Upper lobe of left lung (tissue), 6 donors: ENCODE measurements at places on chromosomes 13 and 19. TPM values are rescaled to one million over a fixed set of nuclear protein-coding genes. Genes with fewer than 3 reads are reported as not detected.

DNA sequence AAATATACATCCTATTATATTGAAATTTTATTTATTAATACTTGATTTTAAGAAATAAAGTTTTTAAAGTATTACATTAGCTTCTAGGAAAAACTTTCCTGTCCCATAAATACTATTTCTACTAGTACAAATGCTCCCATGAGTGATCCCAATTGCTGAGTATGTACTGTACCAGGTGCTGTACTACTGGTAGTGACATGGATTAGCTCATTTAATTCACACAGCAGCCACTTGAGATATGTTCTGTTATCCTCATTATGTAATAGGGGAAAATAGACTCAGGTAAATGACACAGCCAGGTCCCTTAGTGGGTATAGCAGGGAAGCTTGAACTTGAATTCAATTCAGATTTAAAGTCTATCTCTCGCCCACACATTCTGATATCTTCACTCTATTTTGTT, 363.1 kb downstream of the FGF14 start:
- H3K36me3 ChIP-seq: no peaks in the 10 kb centered on the region
- H3K4me1 ChIP-seq: no peaks in the 10 kb centered on the region
- DNase-seq: no peak

The PTGIR gene
- total RNA-seq: 8.7 TPM

- DNase-seq: no peak
- H3K4me3 ChIP-seq: no peak overlapping the region
- no peak overlapping the region for H3K27ac ChIP-seq
- no peaks in the 10 kb centered on the region for H3K36me3 ChIP-seq
These were observed 53.8 kb downstream of the CDK8 start for GRCh38 chr13:26307701-26308100.

DNA sequence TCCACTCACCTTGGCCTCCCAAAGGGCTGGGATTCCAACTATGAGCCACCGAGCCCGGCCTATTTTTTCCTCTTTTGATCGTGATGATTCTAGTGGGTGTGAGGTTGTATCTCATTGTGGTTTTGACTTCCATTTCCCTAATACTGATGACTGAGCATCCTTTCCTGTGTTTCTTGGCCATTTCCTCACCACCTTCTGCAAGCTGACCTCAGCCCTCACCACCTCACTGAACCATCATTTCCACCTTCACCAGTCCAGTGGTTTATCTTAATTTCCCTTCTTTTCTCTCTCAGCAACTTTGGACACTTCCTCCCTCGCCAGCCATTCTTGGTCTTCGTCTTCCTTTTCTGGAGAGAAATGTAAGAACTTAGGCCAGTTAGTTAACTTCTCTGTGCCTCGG, 13.0 kb upstream of the BICRA start:
- H3K27ac ChIP-seq: peak overlapping the region; percentile 4
- no peak overlapping the region for H3K4me3 ChIP-seq
- no peaks in the 10 kb centered on the region for H3K27me3 ChIP-seq
- H3K4me1 ChIP-seq: peaks cover 16% of the 10 kb centered on the region
- peak; percentile 22 for DNase-seq

The RFX1 gene
- total RNA-seq: 22.3 TPM

GRCh38 chr19:13842291-13843103, 34.4 kb upstream of the NANOS3 start:
- H3K4me3 ChIP-seq: peak overlapping the region; percentile 83
- H3K4me1 ChIP-seq: peaks cover 50% of the 10 kb centered on the region
- peak overlapping the region; percentile 99 for H3K27ac ChIP-seq
- H3K27me3 ChIP-seq: no peaks in the 10 kb centered on the region
- H3K36me3 ChIP-seq: no peaks in the 10 kb centered on the region
- DNase-seq: peak; percentile 97

The IL27RA gene
- total RNA-seq: 24.4 TPM

DNA sequence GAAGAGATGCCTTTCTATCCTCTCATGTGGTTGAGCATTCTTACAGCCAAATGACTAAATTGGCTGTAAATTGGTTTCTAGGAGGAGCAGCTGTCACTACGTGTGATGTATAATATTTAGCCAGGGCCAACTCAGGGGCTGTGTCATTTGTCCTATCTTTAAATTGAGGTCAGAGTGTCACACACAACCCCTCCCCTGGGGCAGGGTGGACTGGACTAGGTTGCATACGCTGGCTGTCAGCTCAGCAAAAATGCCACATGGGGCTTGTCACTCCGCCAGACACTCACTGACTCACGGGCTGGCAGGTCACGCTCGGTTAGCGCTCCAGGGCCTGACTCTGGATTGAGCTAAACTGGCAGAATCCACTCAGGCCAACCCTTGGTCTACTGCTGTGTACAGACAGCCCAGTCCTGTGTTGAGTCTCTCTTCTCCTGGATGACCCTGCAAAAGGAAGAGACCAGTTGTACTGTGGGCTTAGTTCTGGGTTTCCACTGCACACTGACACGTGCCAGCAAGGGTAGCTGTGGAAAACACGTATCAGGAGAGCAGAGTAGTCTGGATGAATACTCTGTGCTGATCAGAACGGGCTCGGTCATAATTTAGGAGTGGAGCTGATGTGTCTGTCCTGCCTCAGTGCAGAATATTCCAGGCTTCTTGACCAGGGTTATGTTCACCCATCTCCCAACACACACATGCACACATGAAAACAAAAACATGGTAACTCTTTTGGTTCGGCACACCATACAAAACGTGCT, 29.1 kb downstream of the SHISA2 start:
- DNase-seq: peak; percentile 89
- no peaks in the 10 kb centered on the region for H3K36me3 ChIP-seq
- no peaks in the 10 kb centered on the region for H3K27me3 ChIP-seq
- H3K27ac ChIP-seq: no peak overlapping the region

The TRAPPC6A gene
- total RNA-seq: 18.1 TPM

DNA sequence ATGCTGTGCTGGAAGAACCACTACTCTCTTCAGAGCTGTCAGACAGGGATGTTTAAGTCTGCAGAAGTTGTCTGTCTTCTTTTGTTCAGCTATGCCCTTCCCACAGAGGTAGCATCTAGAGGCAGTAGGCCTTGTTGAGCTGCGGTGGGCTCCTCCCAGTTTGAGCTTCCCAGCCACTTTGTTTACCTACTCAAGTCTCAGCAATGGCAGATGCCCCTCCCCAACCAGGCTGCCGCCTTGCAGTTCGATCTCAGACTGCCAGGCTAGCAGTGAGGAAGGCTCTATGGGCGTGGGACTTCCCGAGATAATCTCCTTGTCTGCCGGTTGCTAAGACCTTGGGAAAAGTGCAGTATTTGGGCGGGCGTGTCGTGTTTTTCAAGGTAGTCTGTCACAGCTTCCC, 42.1 kb upstream of the UQCRFS1 start:
- H3K4me1 ChIP-seq: no peaks in the 10 kb centered on the region
- no peaks in the 10 kb centered on the region for H3K36me3 ChIP-seq
- no peak for DNase-seq
- H3K27me3 ChIP-seq: no peaks in the 10 kb centered on the region

DNA sequence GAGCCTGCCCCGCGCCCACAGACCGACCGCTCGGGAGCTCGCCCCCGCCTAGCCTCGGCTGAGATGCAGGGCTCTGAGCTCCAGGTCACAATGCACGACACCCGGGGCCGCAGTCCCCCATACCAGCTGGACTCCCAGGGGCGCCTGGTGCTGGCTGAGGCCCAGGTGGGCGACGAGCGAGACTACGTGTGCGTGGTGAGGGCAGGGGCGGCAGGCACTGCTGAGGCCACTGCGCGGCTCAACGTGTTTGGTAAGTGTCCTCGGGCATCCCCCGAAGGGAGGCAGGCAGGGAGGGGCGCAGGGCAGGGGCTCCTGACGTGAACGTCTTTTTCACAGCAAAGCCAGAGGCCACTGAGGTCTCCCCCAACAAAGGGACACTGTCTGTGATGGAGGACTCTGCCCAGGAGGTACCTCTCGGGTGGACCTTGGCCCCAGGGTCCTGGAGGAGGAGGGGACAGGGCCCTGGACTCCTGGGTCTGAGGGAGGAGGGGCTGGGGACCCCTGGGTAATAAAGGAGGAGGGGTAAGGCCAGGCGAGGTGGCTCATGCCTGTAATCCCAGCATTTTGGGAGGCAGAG, 3.3 kb downstream of the BCAM start:
- no peak overlapping the region for H3K4me3 ChIP-seq
- H3K4me1 ChIP-seq: peaks cover 32% of the 10 kb centered on the region
- H3K27ac ChIP-seq: no peak overlapping the region

The TMEM255B gene
- total RNA-seq: 19.9 TPM

GRCh38 chr19:54573330-54573872, at the start of gene LILRA2:
Gene LILRA2, plus strand, starts transcription at chr19:54573790. Its CDS starts 89 bp downstream, at chr19:54573879.
- H3K27ac ChIP-seq: peak within 1 kb of the TSS; percentile 24
- peaks cover 5% of the 10 kb centered on the region for H3K27me3 ChIP-seq
- no peaks in the 10 kb centered on the region for H3K4me1 ChIP-seq

The FBN3 gene
- total RNA-seq: 6.8 TPM

DNA sequence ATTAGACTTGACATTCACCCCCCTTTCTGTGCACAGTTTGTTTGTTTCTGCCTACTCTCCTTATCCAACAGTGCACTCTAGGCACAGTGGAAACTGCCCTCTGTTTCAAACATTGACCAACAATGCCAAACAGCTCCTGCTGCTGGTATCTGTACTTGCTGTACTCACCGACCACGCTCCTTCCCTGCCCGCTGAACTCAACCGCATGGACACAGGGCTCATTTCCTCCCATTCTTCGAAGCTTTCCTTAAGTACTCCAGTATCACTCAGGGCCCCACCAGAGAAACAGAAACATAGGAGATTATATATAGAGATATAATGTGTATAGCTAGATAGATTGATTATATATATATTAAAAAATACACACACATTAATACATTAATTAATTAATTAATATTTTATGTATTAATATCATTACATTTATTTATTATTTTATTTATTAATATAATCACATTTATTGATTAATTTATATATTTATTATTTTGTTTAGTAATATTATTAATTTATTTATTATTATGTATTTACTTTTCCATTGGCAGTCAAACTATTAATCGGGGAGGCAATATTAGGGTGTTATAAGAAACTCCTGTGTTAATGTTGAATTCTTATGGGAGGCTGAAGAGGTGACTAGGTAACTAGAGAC, 1528.2 kb downstream of the EFNB2 start:
- H3K4me3 ChIP-seq: no peak overlapping the region
- no peaks in the 10 kb centered on the region for H3K4me1 ChIP-seq
- no peak overlapping the region for H3K27ac ChIP-seq
- H3K27me3 ChIP-seq: no peaks in the 10 kb centered on the region
- no peak for DNase-seq
- H3K36me3 ChIP-seq: no peaks in the 10 kb centered on the region

- H3K27me3 ChIP-seq: no peaks in the 10 kb centered on the region
- peaks cover 20% of the 10 kb centered on the region for H3K36me3 ChIP-seq
- H3K4me3 ChIP-seq: peak within 1 kb of the TSS; percentile 63
- H3K4me1 ChIP-seq: peaks cover 18% of the 10 kb centered on the region
- peak; percentile 98 for DNase-seq
These were observed at the start of gene ZNF260 for GRCh38 chr19:36528194-36528920. Gene ZNF260, minus strand, starts transcription at chr19:36528271. Its CDS starts 13,033 bp downstream, at chr19:36515238.

The CD70 gene
- total RNA-seq: not detected

GRCh38 chr13:70042193-70042592, 65.4 kb upstream of the ATXN8OS start:
- no peaks in the 10 kb centered on the region for H3K4me1 ChIP-seq
- H3K4me3 ChIP-seq: no peak overlapping the region
- H3K36me3 ChIP-seq: no peaks in the 10 kb centered on the region

GRCh38 chr13:42420304-42420703, 148.4 kb downstream of the AKAP11 start:
- H3K4me3 ChIP-seq: no peak overlapping the region
- H3K36me3 ChIP-seq: no peaks in the 10 kb centered on the region
- no peaks in the 10 kb centered on the region for H3K27me3 ChIP-seq
- H3K4me1 ChIP-seq: no peaks in the 10 kb centered on the region
- no peak overlapping the region for H3K27ac ChIP-seq

- no peak overlapping the region for H3K27ac ChIP-seq
- H3K4me1 ChIP-seq: no peaks in the 10 kb centered on the region
- no peak for DNase-seq
- H3K36me3 ChIP-seq: no peaks in the 10 kb centered on the region
- H3K4me3 ChIP-seq: no peak overlapping the region
- H3K27me3 ChIP-seq: no peaks in the 10 kb centered on the region
These were observed 951.9 kb upstream of the SLITRK1 start for GRCh38 chr13:84834201-84834600.

DNA sequence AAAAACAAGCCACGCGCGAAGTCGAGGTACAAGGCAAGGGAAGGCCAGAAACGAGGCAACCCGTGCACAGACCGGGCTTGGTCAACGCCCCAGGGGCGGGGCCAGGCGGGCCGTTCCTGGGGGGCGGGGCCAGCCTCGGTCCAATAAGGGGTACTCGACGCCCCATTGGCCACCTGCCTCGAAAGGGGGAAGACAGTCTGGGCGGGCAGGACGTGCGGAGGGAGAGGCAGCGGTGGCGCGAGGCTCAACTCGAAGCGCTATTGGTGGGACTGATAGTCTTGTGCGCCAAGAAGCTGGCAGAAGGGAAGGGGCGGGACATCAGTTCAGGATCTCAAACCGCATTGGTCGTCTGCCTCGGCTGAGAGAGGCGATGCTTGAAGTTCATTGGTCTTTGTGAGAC, at the start of gene LYPD4:
LYPD4 (minus strand) TSS at position 83 of the 400 bp plus-strand sequence. CDS start 5,398 bp downstream, outside the sequence.
- no peaks in the 10 kb centered on the region for H3K4me1 ChIP-seq
- H3K4me3 ChIP-seq: no peak within 1 kb of the TSS
- DNase-seq: no peak

GRCh38 chr13:78680115-78680561, 21.2 kb upstream of the OBI1 start:
- no peak overlapping the region for H3K4me3 ChIP-seq
- H3K27ac ChIP-seq: no peak overlapping the region
- no peaks in the 10 kb centered on the region for H3K36me3 ChIP-seq
- DNase-seq: no peak

DNA sequence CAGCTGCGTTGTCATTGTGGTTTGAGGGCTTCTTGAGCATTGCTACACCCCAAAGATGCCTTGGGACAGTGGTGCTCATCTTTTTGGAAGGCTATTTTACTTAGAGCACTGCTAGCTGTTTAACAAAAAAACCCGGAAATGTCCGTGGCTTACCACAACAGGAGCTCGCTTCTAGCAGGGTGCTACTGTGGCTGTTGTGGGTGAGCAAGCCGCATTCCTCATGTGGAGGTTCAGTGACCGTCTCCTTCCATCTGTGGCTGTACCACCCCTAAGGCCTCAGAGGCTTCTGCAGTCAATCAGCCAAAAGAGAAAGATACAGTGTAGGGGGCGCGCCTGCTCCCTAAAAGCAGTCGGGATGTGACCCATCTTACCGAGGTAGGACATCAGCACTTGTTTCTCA, 1004.2 kb downstream of the UQCRFS1 start:
- no peak for DNase-seq
- no peaks in the 10 kb centered on the region for H3K36me3 ChIP-seq
- H3K4me3 ChIP-seq: no peak overlapping the region

- no peak overlapping the region for H3K27ac ChIP-seq
- no peaks in the 10 kb centered on the region for H3K36me3 ChIP-seq
- no peak for DNase-seq
- H3K4me3 ChIP-seq: no peak overlapping the region
These were observed 471.5 kb downstream of the FGF14 start for GRCh38 chr13:101930331-101930730.

- H3K4me1 ChIP-seq: peaks cover 8% of the 10 kb centered on the region
- DNase-seq: no peak
- no peaks in the 10 kb centered on the region for H3K36me3 ChIP-seq
- H3K27ac ChIP-seq: no peak overlapping the region
These were observed 4.9 kb upstream of the LMTK3 start for GRCh38 chr19:48516536-48516935.

- H3K36me3 ChIP-seq: no peaks in the 10 kb centered on the region
- peak overlapping the region; percentile 14 for H3K4me3 ChIP-seq
These were observed 441.5 kb upstream of the KLF12 start for GRCh38 chr13:74575729-74576125.

The MIR17HG gene
- total RNA-seq: 4.3 TPM

- no peak overlapping the region for H3K4me3 ChIP-seq
- no peak overlapping the region for H3K27ac ChIP-seq
- H3K4me1 ChIP-seq: no peaks in the 10 kb centered on the region
- H3K36me3 ChIP-seq: no peaks in the 10 kb centered on the region
- DNase-seq: no peak
- no peaks in the 10 kb centered on the region for H3K27me3 ChIP-seq
These were observed 1770.0 kb downstream of the PCDH9 start for GRCh38 chr13:65460136-65460535.

The ACER1 gene
- not detected for total RNA-seq

The PCDH9 gene
- 12.7 TPM for total RNA-seq
